ENCODE measurements at places on chromosomes 3 and 15.

- DNase-seq = no peak
Observed at GRCh38 chr3:71153713-71154112, 429.8 kb downstream of the FOXP1 start.

- DNase-seq = no peak
Observed at GRCh38 chr3:140347151-140347550, 330.7 kb upstream of the TRIM42 start.

DNA sequence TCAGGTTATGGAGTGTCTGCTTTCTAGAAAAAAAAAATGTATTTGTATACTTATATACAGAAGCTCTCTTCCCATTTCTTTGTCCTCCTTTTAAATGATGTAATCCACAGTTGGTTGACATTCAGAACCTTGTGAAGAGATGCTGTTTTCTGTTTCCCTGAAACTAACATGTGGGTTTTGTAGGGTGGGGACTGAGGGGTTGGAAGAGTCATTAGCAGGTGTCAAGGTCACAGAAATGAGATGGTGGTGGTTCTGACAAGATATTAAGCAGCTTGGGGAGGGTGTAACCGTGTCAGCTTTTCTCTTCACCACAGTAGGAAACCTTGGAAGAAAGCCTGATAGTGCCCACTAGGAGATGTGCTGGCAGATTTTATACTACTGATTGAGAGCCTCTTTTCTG, 2.4 kb downstream of the RASA2 start:
- no peak for DNase-seq

DNA sequence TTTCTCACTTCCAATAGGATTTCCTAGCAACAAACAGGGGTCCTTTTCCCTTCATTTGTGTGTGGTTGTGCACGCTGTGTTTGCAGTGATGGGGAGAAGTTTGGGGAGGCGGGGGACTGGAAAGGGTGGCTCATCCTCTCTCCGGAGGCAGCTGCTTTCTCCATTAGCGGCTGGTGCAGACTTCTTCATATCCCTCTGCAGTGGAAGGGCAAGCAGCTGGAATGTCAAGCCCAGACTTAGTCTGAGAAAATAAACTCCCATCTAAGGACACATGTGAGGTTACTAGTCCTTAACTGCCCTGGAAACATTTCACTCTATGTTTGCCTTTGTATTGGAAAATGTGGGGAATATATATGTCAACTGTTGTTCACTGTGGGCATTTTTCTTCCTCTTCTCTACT, 467.0 kb upstream of the RASGRP1 start:
- DNase-seq = no peak

- DNase-seq = no peak
Observed at GRCh38 chr3:94460931-94461330, 398.1 kb downstream of the NSUN3 start.

DNA sequence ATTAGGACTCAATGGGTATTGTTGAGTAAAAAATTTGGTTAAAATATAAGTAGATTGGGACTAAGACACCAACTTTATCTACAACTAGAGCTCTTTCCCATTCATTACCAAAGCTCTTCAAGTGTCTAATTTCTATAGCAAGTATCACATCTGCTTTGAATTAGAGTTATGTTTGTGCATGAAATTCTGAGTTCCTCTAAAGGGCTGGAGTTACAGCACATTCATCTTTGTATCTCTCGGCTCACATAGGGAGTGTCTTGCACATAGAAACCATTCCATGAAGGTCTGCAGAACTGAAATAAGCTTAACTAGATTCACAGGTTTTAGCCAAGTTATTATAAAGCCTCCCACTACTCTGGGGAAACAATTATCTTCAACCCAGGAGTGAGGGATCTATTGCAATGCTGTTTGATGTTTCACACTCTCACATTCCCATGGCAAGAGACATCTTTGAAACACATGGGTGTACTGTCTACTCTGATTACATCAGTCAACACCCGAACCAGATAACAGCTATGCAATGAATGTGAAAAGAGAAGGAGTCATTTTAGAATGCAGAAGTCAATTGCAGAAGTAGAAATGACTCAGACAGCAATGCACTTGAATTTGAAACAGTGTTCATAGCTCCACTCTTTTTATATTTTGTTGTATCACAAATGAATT, 93.1 kb upstream of the KBTBD8 start:
- no peak for DNase-seq

DNA sequence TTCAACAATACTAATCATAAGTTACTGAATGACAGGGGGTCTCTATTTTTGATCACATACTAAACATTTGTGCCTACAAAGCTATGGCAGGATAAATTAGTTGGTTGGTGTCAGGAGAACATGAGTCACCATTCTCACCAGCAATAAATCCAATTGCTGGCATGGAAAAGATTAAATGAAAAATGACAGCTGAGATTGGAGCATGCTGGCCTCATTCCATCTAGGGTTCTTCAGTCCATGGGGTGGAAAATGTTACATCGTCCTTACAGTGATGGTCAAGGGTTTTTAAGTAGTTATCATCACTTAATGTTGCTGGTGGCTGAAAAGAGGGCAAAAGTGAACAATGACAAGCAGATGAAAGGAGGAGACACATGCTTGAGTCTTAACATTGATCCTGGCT, 180.1 kb upstream of the BCL6 start:
- DNase-seq = no peak

DNA sequence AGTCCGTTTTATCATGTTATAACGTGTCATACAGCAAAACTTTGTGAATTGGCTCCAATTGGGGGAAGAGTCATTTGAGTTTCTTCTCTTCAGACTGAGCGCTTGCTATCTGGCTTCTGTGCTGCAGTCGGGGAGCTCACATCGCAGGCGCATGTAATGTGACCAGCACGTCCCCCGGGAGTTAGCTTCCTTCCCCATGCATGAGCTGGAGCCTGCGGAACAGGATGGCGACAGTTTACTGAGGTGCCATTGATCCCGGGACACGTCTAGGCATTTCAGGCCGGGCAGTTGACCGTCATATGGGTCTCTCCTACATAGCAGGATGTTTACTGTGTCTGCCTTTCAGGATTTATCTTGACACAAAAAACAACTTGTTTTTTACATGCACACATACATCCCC, 44.8 kb downstream of the CMTM8 start:
- DNase-seq = no peak

DNA sequence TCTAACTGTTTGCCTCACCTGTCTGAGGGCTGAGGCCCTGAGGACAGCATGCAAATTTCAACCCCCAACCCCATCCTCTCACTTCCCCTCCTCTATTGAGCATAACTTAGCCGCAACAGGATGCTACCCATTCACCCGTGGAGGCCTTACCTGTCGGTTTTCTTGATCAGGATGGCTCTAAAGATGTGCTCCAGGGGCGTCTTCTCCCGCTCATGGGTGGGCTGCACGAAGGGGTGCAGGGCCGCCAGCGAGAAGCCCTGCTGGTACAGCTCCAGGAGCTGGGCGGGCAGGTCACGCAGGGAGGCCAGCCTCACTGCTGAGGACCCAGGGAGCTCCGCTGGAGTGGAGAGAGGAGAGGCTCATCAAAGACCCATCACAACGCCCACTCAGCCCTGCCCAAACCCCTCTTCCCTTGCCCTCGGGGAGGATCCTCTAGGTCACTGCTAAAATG, 79.8 kb downstream of the RFTN1 start:
- no peak for DNase-seq

GRCh38 chr15:29048011-29048410, 162.2 kb downstream of the APBA2 start:
- DNase-seq = no peak
